ENCODE measurements at places on chromosomes 4 and X.

- DNase-seq = no peak
Observed at GRCh38 chrX:133574716-133575115, 159.4 kb upstream of the GPC4 start.

DNA sequence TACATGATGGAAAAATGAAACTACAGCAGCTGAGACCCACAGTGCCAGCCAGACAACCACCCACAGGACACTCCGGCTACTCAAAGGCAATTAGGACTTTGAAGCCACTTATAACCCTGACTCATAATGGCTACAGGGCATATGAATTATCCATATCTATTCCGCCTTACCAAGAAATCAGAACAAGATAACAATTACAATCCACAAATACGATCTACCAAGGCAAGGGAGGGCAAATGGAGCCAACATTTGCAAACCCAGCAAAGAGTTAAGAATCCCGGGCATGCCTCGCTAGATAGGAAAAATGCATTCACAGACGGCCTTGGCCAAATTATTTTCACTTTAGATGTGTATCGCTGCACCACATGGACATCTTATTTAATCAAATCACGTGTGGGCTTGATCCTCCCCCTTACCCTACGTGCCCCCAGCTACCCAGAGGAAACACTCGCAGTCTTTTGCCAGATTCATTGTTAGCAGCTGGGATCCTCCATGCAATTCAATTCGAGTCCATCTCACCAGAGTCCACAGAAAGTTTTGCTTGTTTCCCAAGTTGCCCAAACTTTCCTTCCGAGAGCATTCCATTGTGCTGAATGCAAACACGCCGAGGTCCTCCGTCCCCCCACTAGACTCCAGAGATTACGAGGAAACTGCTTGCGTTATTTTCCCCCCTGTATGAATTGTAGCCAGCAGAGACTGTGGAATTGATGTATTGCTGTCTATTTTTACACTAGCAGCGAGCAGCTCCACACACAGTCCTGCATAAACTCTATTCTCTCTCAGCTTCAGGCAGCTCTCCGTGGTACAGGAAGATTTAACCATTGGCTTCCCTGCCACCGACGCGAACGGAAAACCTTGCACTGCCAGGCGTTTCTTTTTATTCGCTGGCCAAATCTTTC lies 1.2 kb downstream of the PPARGC1A start:
- no peak for DNase-seq

DNA sequence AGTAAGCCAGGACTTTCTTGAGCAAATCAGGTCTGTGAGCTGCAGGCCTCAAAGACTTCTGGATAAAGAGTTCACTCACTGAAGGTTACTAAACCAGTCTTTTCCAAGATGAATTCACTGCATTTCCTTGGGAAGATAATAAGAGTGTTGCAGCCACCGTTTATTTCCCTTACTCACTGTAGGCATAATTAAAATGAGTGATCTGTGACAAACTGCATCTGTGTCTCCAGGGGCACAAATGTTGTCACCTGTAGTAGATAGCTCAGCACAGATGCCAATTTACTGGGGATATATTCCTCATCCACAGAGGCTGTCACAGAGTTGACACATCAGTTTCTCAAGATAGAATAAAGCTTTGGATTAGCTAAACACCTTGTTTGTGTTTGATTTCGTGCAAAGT lies 580.2 kb downstream of the SPRY1 start:
- DNase-seq = no peak

DNA sequence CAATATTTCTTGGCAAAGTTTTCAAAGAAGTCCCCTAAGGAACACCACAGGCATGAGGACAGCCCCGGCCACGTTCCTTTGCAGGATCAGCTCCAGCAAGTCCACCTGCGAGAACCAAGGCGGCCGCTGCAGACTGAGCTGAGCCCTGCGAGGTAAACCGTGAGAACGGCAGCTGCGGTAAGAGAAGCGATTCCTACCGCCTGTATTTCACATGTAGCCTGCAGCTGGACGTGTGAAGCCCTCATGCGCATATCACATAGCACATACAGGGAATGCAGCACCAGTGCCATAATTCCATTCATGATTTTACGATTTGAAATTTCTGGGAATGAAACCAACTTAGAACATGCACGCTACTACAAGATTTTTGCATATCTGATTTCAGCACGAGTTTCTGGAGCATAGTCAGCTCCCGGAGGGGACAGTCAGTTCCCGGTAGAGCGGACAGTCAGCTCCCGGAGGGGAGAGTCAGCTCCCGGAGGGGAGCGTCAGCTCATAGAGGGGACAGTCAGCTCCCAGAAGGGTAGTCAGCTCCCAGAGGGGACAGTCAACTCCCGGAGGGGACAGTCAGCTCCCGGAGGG lies 41.7 kb downstream of the FGFRL1 start:
- no peak for DNase-seq

DNA sequence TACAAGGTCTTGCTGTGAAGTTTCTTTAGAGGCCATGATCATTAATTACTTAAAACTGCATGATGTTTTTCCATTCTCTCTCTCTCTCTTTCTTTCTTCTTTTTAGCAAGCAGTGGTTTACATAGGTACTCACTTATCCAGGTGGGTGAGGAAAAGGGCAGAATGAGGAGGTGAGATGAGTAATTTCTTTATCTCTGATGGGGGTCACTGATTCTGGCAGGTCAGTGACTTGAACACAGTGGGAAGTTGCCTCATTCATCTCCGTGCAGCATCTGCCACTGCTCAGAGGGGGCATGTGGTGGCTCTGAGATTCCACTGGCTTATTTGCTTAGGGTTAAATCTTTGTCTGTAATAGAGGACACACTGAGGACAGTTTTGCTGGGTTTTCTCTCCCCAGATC lies 62.6 kb downstream of the FAM114A1 start:
- DNase-seq = no peak

DNA sequence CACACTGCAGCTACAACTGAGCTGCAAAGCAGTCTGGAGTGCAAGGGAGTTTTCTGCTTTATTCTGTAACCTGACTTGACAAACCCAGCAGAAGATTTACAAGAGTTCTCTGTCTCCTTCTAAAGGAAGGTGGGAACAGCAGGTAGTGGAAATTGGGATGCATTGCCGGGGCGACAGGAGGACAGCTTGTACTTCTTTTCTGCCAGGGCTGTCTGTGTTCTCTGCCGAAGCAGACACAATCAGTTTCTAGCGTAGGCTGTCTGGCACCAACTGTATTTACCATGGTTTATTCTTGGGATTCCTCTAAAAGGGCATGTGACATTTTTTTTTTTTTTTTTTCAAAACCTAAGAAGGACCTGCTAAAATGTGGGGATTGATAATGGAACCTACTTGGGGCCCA lies 190.8 kb upstream of the GK2 start:
- DNase-seq = no peak

GRCh38 chr4:40789031-40789430 lies 39.3 kb downstream of the NSUN7 start:
- no peak for DNase-seq

GRCh38 chr4:96827086-96827485 lies 987.2 kb downstream of the PDHA2 start:
- DNase-seq = no peak

- no peak for DNase-seq
Observed at GRCh38 chrX:69063486-69063885, 101.8 kb downstream of the PJA1 start.

DNA sequence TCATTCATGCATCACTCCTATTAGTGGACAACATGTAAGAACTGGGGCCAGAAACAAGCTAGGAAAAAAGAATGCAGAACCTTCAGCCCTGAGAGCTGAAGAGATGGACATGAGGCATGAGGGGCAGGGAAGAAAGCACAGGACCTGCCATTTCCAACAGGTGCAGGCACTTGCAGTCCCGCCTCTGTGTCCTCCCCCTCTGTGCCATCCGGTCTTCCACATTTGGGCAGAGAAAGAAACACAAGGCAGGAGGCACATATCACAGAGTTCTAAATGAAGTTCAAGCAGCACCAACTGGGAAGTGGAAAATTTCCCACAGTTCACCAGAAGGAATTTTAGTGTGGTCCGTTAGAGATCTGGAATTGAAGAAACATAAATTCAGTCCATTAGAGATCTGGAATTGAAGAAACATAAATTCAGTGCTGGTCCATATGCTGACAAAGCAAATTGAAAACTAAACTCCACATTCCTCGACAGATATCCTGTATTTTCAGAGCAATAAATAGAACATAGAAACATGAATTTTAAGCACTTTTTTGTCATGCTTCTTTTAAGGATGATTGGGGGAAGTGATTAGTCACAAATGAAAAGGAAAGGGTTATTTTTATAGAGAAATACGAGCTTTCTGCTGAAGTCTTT lies 57.2 kb upstream of the DAPP1 start:
- DNase-seq = no peak
